LHCN-M2 (cell line): ENCODE measurements at places on chromosomes 11 and 22. TPM values are rescaled to one million over a fixed set of nuclear protein-coding genes. Genes with fewer than 3 reads are reported as not detected.
A peak's percentile ranks its signal among the peaks of the same experiment; 100 is the strongest.

DNA sequence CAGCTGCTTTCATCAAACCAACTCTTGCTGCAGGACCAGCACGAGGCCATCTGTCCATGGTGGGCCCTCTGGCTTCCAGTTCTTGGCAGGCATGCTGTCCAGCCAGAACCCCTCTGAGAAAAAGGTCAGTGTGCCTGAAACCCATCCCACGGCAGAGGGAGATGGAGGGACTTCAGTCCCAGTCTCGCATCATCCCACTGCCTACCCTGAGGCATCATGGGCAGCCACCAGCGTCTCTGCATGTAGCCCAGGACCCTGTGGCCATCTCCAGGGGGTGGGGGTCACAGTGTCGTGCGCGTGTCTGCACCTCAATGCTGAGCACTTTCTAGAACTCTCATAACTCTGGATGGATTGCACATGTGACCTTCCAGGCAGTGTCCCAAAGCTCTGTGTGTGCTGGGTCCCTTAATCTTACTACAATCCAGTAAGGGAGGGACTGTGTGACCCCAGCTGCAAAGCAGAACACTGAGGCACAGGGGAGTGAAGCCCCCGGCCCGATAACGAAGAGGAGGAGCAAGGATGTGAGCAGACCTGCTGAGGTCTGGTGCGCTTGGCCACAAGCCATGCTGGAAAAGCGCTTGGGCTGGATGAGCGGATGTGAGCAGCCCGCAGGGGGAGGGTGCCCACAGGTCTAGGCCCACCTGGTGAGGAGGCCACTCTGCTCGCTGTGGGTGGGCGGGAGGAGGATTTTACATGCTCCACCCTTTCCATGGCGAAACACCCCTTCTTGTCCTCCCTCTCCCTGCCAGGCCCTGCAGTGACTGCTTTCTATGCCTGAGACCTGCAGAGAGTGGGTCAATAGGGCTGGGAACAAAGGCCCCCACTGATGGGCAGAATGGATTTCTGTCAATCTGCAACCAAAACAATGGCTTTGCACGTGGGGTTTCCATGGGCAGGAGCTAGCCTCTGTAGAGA is 1401.0 kb downstream of the BRD1 start:
- no peak for DNase-seq

DNA sequence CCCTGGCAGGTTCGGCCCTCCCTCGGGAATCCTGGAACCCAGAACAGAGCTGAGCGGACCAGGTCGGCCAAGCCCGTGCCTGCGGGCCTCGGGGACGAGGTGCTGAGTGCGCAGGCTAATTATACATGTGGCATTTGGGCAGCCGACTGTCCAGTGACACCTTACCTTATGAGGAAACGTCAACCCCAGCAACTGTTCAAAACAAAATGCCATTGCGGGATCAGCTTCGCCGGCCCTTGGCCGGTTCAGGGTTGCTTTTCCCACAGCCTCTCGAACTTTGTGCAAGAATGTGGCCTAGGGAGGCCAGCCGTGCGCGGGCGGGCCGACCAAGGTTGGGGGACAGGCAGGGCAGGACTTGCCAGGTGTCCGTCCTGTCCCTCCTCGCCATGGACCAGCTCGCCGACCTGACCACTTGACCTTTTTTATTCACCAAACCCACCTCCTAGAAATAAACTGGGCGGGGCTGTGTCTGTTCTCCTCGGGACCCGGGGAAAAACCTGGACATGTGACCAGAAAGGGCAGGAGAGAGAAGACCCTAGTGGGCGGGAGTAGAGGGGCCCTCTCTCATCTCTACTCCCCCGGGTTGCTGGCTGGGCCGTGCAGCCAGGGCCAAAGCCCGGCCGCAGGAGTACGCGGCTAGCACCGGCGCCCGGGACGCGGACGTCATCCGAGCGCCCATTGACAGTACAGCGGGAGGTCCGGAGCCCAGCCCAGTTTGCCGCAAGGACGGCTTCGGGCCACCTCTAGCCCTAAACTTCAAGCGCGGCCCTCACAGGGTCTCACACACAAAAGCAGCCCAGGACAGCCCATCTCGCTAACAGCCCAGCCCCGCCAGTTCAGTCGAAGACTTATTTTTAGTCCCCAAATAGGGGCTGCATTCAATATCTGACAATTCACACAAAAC is 134.3 kb upstream of the C11orf58 start:
- DNase-seq = peak; percentile 2

The LTBP3 gene
- 17.1 and 27.3 TPM in 2 replicates for total RNA-seq

The ARHGEF17 gene
- total RNA-seq = 13.8 and 15.7 TPM in 2 replicates

DNA sequence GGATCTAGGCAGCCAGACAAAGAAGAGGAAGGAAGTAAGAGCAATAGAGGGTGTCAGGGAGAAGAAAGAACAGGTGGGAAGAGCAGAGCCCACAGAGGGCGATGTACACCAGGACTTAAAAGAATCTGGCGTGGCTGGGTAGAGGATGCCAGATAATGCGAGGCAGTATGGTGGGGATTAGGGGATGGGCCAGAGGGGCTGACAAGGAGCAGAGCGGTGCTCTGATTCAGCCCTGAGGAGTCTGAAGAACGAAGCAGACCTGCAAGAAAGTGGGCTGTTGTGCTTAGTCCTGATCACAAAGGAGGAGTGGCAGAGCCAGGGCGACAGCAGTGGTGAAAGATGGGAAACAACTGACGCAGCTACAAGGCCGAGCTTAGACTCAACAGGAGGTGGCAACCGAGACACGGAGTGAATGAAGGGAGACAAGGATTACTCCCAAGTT is 163.7 kb downstream of the LARGE1 start:
- no peak for DNase-seq

The TRIM29 gene
- total RNA-seq = not detected in 2 replicates

The SESN3 gene
- 0.83 and 1.4 TPM in 2 replicates for total RNA-seq

- peak; percentile 45 for DNase-seq
Observed at GRCh38 chr22:31106731-31107177, 614 bp downstream of the SELENOM start.

GRCh38 chr22:42991010-42991651 is 23.8 kb downstream of the PACSIN2 start:
- DNase-seq = peak; percentile 96

- DNase-seq = peak; percentile 93
Observed at GRCh38 chr11:10366568-10367331, 61.9 kb downstream of the ADM start.

DNA sequence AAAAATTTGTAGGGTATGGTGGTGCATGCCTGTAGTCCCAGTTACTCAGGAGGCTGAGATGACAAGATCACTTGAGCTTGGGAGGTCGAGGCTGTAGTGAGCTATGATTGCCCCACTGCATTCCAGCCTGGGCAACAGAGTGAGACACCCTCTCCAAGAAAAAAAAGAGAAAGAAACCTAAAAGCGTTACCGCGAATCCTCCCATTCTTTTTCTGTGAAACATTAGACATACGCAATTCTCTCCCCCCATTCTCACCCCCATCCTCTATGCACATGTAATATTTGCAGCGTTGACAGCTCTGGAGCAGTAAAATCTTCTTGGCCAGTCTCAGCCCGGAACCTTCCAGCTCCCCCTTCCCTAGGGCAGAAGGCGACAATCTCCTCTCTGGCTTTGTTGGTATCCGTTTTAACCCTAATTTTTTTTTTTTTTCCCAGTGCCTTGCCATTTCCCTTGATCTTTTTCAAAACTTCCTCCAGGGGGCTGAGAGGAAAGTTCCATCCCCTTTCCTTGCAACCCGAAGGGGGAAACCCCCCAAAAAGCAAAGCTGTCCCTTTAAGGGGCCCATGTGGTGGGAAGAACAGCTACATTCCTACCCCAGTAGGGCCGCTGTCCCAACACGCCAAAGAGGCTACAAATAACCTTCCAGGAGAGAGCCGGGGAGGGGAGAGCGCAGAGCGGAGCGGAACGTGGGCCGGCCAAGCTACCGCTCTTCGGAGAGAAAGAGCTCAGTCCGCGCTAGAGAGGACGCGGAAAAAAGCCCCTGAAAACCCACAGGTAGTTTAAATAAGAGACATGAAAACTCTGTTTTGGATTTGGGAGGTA is 1.9 kb downstream of the LRP4 start:
- peak; percentile 76 for DNase-seq

The MS4A1 gene
- not detected in 2 replicates for total RNA-seq

GRCh38 chr22:26259510-26259909 is 90.2 kb downstream of the SEZ6L start:
- DNase-seq = peak; percentile 36

DNA sequence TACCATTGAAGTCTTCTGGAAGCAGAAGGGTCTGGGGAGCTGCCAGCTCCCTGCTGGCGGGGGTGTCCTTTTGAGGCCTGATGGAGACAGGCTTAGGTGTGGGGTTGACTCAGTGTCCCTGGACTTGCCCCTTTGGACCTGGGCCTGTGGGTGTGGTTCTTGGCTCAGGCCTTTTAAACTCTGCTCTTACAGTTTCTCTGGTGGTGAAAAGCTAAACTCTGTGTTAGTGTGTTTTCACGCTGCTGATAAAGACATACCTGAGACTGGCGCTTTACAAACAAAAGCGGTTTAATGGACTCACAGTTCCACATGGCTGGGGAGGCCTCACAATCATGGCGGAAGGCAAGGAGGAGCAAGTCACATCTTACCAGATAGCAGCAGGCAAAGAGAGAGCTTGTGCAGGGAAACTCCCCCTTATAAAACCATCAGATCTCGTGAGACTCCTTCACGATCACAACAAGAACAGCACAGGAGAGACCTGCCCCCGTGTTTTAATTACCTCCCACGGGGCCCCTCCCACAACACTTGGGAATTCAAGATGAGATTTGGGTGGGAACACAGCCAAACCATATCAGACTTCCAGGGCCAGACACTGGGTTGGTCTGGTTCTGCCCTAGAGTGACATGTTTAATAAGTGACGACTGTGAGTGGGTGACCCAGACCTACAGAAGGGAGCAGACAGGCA is 26.5 kb downstream of the GRAMD4 start:
- DNase-seq = no peak

DNA sequence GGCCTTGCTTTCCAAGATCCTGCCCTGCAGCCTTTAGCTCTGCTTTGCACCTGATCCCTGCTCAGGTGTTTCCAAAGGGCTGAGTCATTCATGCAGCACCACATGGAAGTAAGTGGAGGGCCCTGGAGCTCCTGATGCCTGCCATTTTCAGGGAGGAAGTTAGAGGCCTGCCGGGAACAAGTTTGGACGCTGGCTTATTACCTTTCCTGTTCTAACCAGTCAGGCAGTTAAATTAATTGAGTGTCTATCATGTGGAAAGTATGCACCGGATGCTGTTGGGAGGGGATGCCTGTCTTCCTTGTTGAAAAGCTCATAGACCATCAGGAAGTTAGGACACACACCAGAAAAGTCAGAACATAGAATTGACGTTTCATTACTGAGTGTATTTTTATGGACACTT is 73.7 kb upstream of the PLET1 start:
- no peak for DNase-seq

DNA sequence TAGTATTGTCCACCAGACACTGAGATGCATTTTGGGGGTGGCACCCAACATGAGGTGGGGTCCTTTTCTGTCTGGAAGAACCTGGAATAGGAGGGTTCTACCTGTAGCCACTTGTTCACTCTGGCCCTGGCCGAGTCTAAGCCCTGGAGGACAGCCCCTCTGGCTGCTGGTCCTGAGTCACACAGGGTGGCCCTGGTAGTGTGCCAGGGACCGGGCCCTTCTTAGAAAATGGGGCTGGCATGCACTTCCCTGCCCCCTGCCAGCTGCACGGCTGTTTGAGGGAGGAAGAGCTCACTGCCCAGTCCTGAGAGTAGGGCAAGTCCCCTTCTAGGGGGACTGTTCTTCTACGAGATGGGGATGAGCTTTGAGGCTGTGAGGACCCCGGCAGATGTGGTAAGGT is 2.2 kb downstream of the PLCB3 start:
- no peak for DNase-seq

- DNase-seq = no peak
Observed at GRCh38 chr11:76667271-76667818, 3.2 kb downstream of the LRRC32 start.

- peak; percentile 38 for DNase-seq
Observed at GRCh38 chr11:99015634-99016454, 4.9 kb upstream of the CNTN5 start.

The MN1 gene
- 0.11 and 0.51 TPM in 2 replicates for total RNA-seq

- no peak for DNase-seq
Observed at GRCh38 chr22:40240686-40241085, 63.0 kb downstream of the TNRC6B start.

DNA sequence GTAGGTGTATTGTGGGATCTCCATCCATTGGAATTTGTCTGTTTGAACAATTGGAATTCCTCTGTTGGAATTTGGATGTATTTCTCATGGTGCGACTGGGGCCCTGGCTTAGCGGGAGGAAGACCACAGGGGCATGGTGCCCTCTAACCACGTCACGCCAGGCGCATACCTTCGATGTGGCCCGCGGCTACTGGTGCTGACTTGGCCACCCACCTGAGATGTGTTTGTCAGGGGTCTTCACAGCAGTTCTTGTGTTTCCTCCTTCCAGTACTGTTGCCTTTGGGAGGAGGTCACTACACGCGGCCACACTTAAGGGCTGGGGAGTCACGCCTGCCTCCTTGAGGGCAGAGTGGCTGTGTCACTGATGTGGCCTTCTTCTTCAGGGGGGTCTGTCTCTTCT is 36.6 kb upstream of the GRAMD4 start:
- no peak for DNase-seq

DNA sequence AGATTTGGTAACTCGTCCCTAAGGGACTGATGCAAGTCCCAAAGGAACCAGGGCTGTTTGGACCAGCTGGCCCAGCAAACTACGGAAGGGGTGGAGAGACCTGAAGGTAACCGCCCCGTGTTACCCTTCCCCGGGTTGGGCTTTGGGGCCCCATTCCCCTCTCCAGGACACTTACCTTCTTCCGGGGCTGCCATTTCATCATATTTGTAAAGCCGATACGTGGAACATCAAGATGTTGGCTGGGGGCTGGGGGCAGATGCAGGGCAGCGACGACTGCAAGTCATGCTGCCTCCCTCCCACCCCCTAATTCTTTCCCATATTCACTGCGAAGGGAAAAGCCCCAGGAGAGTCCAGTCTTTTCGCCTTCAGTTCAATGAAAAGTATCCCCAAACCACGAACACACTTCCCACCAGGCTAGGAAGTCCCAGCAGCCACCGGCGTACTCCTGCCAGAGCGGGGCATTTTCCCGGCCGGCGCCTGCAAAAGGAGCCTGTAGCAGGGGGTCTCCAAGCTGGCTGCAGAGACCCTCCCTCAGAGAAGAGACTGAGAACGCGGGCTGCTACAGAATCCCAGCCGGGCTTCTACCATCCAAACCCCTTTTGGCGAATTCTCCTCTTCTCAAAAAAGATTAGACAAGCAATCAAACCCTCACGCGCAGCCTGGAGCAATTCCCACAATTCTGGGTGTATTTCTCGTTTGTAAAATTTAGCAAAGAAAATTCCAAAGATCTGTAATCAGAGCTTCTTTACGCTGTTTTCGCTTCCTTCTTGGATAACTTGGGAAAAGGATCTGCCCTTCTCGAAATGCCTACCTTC is 236.7 kb downstream of the TTC28 start:
- DNase-seq = peak; percentile 36

GRCh38 chr11:33033493-33033892 is 5.9 kb upstream of the TCP11L1 start:
- DNase-seq = no peak

The MPZL2 gene
- not detected in 2 replicates for total RNA-seq

- no peak for DNase-seq
Observed at GRCh38 chr11:97430877-97431276, 1041.1 kb downstream of the JRKL start.

The CWC15 gene
- total RNA-seq = 45.6 and 49.5 TPM in 2 replicates

- no peak for DNase-seq
Observed at GRCh38 chr11:97722721-97723120, 1298.0 kb upstream of the CNTN5 start.

GRCh38 chr11:119750056-119750455 is 21.1 kb upstream of the NECTIN1 start:
- DNase-seq = no peak
